NK-92 treated with Interleukin-12 subunit alpha and Interleukin-12 subunit beta, amount 100 ng/mL, for 24 hours (cell line): ENCODE measurements at places on chromosomes 12 and 14.
A peak's percentile ranks its signal among the peaks of the same experiment; 100 is the strongest.

DNA sequence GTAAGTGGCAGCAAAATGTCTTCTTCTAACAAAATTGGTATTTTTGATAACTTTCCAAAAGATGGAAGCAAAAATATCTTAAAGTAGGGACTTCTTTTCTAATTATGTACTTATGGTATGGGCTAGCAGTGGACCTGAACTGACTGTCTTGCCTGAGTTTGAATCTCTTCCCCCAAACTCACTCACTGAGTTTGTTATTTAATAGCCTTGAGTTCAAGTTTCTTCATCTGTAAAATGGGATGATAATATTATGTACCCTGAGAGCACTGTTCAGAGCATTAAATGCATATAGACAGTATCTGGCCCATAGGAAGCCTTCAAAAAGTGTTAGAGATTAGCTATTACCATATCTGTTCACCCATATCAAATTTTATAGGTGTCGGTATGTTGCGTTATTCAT lies 210.4 kb upstream of the NUDT4 start:
- no peak for DNase-seq

- DNase-seq: no peak
Measured at GRCh38 chr14:23631234-23631633, 4.9 kb upstream of the DHRS2 start.

- peak; percentile 42 for DNase-seq
Measured at GRCh38 chr14:73743431-73743931, 29.3 kb upstream of the PNMA1 start.

DNA sequence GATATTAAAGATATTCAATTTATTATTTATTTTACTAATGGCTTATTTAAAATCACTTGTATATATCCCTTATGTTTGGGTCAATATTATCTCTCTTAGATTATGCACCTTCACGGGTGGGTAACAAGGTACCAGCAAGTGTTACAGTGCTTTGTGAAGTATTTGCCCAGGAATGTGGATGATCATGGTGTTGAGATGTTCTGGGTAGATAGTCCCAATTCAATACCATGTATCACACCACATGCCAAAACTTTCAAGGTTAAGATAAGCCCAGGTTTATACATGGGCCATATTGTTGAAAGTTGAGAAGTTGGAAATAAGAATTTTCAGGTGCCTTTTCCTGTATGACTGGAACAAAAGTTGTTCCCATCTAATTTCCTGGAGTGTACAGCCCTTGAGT lies 131.3 kb upstream of the RASSF8 start:
- DNase-seq: no peak

DNA sequence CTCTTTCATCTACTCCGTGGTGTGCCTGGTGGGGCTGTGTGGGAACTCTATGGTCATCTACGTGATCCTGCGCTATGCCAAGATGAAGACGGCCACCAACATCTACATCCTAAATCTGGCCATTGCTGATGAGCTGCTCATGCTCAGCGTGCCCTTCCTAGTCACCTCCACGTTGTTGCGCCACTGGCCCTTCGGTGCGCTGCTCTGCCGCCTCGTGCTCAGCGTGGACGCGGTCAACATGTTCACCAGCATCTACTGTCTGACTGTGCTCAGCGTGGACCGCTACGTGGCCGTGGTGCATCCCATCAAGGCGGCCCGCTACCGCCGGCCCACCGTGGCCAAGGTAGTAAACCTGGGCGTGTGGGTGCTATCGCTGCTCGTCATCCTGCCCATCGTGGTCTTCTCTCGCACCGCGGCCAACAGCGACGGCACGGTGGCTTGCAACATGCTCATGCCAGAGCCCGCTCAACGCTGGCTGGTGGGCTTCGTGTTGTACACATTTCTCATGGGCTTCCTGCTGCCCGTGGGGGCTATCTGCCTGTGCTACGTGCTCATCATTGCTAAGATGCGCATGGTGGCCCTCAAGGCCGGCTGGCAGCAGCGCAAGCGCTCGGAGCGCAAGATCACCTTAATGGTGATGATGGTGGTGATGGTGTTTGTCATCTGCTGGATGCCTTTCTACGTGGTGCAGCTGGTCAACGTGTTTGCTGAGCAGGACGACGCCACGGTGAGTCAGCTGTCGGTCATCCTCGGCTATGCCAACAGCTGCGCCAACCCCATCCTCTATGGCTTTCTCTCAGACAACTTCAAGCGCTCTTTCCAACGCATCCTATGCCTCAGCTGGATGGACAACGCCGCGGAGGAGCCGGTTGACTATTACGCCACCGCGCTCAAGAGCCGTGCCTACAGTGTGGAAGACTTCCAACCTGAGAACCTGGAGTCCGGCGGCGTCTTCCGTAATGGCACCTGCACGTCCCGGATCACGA lies 2.2 kb downstream of the SSTR1 start:
- no peak for DNase-seq

GRCh38 chr14:88322504-88323085 lies 474 bp downstream of the KCNK10 start:
- DNase-seq: no peak

DNA sequence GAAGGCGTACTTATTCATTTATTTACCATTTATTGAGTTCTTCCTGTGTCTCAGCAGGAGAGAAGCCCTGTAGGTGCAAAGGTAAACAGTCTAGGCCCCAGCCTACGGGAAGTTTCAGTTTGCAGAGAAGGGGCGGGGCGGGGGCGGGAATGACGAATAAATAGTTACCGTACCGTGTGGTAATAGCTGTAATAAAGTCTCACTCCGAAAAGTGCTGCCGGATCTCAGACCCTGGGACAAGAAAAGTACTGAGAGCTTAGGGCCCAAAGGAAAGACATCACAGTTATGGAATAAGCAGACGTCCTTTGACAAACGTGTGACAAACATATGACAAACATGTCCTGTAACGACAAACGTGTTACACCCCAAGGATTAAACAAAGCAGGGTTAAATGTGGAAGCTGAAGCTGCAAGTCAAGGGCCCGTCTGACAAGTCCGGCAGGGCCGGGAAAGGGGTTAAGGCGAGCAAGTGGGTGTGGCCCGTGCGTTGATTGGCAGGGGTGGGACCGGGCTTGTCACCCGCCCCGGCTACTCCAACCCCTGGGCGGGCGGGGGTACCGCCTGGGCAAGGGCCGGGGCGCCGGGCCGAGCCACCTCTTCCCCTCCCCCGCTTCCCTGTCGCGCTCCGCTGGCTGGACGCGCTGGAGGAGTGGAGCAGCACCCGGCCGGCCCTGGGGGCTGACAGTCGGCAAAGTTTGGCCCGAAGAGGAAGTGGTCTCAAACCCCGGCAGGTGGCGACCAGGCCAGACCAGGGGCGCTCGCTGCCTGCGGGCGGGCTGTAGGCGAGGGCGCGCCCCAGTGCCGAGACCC lies at the start of gene LRP10:
Gene LRP10 (plus strand): TSS at position 517 of the 809 bp plus-strand sequence. CDS start 564 bp downstream, outside the sequence.
- DNase-seq: peak; percentile 87

DNA sequence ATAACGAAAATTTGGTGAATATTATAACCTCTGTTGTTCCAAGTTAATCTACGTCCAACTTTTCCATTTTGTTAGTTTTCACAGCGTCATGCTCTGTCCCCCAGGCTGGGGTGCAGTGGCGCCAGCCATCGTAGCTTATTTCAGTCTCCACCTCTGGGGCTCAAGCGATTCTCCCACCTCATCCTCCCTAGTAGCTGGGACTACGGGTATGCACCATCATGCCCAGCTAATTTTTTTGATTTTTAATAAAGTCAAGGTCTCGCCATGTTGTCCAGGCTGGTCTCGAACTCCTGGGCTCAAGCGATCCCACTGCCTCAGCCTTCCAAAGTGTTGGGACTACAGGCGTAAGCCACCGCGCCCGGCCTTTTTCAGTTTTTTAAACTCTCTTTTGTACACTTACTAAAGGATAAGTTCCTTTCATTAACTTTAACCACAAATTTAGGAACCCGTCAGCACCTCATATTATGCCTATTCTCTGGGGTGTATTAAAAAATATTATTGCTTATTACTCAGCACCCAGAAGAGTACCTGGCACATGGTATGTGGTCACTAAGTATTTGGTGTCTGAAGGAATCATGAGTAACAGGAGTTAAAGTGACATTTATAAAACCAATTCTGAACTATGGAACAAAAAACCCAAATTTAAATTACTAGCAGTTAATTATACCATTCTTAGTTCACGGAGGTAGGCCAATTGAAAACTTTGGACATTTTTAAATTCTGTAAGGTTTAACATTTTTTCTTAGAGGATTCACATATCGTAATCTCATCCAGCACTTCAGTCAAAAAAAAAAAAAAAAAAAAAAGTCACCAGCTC lies 925 bp upstream of the MIPOL1 start:
- DNase-seq: no peak

GRCh38 chr12:52019113-52019770 lies 12.5 kb downstream of the TAMALIN start:
- no peak for DNase-seq

DNA sequence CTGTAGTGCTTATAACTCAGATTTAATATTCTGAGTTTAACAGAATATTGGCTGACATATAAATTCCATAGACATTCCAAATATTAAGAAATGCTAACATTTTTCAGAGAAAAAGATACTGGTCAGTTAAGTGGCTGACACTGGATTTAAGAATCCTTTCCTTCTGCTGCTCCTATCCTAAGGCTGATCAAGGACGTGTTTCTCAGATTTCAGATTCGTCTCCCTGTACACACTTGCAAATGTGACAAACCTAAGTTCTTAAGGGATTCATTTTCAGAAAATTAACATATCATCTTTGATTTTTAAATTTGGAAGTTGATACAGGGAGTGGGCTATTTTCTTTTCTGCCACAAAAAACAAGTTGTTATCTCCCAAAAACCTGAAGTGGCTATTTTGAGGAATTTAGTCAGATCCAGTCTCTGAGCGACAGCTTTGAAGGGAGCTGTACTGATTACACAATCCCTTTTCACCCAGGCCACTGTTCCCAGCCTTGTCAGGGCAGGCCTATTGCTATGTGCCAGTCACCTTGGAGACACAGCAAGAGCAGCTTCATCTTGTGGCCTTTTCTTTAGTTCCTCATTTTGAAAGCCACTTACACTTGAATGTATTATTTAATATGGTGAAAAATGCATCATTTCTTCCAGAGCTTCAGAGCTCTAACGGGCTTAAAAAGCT lies 370.6 kb downstream of the KCNH5 start:
- no peak for DNase-seq
